ENCODE measurements at places on chromosomes 7 and 10. TPM values are rescaled to one million over a fixed set of nuclear protein-coding genes. Genes with fewer than 3 reads are reported as not detected.

- no peak for DNase-seq
Measured at GRCh38 chr10:74674927-74675326, 151.5 kb upstream of the KAT6B start.

- no peak for DNase-seq
Measured at GRCh38 chr7:5584096-5584495, 160.5 kb upstream of the TNRC18 start.

DNA sequence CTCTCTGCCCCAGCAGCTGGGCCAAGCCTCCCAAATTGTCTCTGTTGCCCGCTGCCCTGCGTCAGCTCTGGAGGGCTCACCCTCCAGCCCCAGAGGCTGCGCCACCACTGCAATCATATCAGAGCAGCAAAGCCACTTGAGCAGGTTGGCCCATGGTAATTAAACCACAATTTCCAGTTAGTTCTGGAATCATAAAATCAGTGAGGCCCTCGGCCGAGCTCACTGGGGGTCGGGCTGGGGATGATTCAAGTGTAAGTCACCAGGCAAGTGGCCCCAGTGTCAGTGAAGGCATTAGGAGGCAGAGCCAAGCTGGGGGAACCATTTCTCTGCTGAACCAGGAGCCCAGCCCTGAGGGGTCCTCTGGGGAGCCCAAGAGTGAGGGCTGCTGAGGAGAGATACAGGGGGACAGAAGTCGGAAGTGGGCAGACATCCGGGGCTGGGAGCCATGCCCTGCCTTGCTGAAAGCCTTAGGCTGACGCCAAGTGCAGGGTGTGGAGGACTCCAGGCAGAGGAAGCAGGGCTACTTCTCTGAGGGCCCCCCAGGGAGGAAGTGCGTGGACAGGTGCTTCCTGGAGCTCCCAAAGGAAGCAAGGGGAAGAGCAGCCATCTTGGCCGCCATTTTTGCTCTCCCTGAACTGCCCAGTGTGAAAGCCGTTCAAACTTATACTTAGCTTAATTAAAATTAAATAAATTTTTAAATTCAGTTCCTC lies 29.5 kb upstream of the SLC29A3 start:
- no peak for DNase-seq

CDNF gene
- total RNA-seq: 2.3 TPM

DNA sequence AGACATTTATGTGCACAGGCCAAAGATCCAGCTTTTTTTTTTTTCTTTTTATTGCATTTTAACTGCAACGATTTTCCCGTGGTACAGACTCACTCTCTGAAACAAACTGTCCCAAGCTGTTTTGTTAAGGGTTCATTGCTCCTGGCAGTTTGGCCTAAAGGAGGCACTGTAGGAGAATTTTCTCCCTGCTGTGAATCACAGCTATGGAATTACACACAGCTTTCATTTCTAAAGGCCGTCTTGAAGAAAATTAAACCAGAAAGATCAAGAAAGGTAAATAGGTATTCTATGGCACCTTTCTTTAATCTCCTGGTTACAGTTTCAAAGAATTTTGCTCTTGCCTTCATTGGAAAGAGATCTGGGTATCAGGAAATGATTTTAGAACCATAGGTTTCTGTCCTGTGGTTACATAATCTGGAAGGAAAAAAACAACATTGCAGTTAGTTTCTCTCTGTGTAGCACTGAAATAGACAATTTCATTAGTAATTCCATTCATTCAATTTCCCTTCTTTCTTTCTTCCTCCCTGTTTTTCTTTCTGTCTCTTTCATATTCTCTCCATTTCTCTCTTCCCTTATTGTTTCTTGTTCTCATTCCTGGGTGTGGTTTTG lies 51.2 kb downstream of the PDK4 start:
- no peak for DNase-seq

GRCh38 chr10:87844837-87845623 lies 18.3 kb downstream of the KLLN start:
- DNase-seq: no peak

ECHDC3 gene
- total RNA-seq: 0.90 TPM

DNA sequence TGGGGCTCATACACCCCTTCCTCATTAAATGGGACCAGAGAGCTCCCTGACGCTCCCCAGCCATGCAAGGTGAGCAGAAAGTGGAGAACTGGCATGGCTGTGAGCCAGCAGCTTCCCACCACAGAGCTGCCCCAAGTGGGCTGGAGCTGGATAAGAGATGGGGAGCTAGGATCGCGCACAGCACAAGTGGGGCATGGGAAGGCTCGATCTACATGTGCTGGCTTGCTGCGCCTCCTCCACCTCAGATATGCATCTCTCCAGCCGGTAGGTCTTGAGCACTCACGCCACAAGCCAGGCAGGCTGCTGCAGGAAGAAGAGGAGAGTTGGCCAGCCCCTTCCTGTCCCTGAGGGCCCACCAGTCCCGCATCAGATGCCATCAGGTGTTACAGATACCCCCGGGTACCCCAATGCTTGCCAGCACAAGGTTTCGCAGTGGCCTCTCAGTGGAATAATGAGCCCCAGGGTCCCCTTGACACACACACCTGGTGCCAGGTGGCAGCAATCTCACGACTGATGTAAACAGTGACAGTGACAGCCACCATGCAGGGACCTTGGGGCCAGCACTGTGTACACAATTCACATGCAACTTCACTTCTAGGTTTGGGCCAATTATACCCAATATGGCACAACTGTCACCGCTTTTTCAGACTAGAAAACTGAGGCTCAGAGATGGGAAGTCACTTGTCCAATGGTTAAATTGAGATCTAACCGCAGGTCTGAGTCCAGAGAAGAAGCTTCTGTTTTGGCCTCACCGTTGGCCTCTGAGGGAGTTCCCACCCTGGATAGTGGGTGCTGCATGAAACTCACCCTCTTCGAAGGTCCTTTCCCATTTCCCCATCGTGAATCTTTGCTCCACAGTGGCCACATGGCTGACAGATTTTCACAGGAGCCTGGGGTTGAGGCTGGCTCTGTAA lies 79.3 kb downstream of the OAT start:
- DNase-seq: no peak

- no peak for DNase-seq
Measured at GRCh38 chr10:103197174-103197573, 4.1 kb upstream of the NT5C2 start.

All from CD8-positive, alpha-beta T cell (primary cell).